ENCODE measurements at places on chromosomes 4 and X. TPM values are rescaled to one million over a fixed set of nuclear protein-coding genes. Genes with fewer than 3 reads are reported as not detected.

The TMPRSS11E gene
- total RNA-seq, result 0.62 TPM

The AKAP14 gene
- total RNA-seq, result not detected

The TLR1 gene
- 2.4 TPM for total RNA-seq

The AMELX gene
- total RNA-seq, result not detected

The ADGRL3 gene
- under 0.01 TPM for total RNA-seq

The NEUROG2 gene
- total RNA-seq, result not detected

The DUX4 gene
- total RNA-seq, result not detected

The FUNDC1 gene
- 17.5 TPM for total RNA-seq

The PRRG3 gene
- not detected for total RNA-seq

The UGT2B10 gene
- total RNA-seq, result not detected

The ZNF630 gene
- total RNA-seq, result 1.1 TPM

The ITIH6 gene
- total RNA-seq, result not detected

The XPNPEP2 gene
- not detected for total RNA-seq

The TCEAL1 gene
- total RNA-seq, result 15.8 TPM

The FAM9C gene
- total RNA-seq, result not detected

The SASH3 gene
- total RNA-seq, result not detected

The TNIP3 gene
- 1.4 TPM for total RNA-seq

The DACH2 gene
- not detected for total RNA-seq

The ZXDB gene
- 10.4 TPM for total RNA-seq

The HSD17B13 gene
- not detected for total RNA-seq

The SYTL5 gene
- total RNA-seq, result 0.04 TPM

The CLCN4 gene
- 0.39 TPM for total RNA-seq

The CCNI gene
- total RNA-seq, result 350 TPM

The WDR17 gene
- total RNA-seq, result 1.4 TPM

The TRPC5OS gene
- total RNA-seq, result not detected

The NEXMIF gene
- not detected for total RNA-seq

The ALAS2 gene
- total RNA-seq, result not detected

The FAM156B gene
- 13.8 TPM for total RNA-seq

The CRMP1 gene
- total RNA-seq, result not detected

The MAGEA12 gene
- total RNA-seq, result not detected

The CT45A9 gene
- total RNA-seq, result not detected

The CCKAR gene
- not detected for total RNA-seq

The CXXC4 gene
- not detected for total RNA-seq

The IL1RAPL2 gene
- total RNA-seq, result not detected

The PASD1 gene
- not detected for total RNA-seq

The SLC10A6 gene
- total RNA-seq, result 5.0 TPM

The IL2RG gene
- not detected for total RNA-seq

The TCEAL6 gene
- not detected for total RNA-seq

The HPF1 gene
- 28.5 TPM for total RNA-seq

The MAD2L1 gene
- total RNA-seq, result 49.7 TPM

The TEX13C gene
- total RNA-seq, result not detected

The PABPC1L2A gene
- total RNA-seq, result not detected

The RWDD4 gene
- 31.5 TPM for total RNA-seq

The CXCL6 gene
- 0.65 TPM for total RNA-seq

The KLHL34 gene
- total RNA-seq, result 0.34 TPM

The H2BW2 gene
- total RNA-seq, result not detected

The TMEM47 gene
- total RNA-seq, result 5.8 TPM
